Fibroblast of skin of abdomen (primary cell): ENCODE measurements at places on chromosomes 1 and 21.

DNA sequence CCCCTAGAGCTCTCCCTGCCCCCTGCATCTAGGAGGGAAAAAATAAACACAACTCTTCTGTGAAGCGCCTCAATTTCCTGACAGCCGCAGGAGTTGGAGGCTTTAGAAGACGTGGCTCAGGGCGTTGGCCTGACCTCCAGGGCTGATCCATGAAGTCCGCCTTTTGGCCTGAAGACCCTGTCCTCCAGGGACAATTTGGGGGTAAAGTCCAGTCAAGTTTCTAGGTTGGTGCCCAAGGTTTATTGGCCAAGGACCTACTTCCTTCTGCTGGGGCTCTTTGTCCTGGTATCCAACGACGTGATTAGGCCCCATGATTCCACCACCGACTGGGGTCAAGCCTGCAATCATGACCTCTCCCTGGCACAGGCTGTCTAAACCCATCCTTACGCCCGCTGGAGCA, 54.9 kb downstream of the PTPRF start:
- no peak for DNase-seq

GRCh38 chr1:54850737-54851136, 36.3 kb downstream of the DHCR24 start:
- DNase-seq, result peak; percentile 86

DNA sequence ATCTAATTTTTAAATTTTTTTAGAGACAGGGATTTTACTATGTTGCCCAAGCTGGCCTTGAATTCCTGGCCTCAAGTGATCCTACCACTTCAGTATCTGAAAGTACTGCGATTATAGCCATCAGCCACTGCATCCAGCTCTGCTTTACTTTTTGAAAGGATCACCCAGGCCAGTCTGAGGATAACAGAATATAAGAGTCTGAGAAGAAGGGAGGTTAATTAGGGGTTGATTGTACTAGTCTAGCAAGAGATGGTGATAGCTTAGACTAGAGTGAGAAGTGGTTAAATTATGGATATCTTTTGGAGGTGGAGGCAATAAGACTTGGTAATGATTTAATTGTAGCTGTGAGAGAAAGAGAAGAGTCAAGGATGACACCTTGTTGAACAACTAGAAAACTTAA, 32.2 kb downstream of the PHACTR4 start:
- DNase-seq, result no peak

DNA sequence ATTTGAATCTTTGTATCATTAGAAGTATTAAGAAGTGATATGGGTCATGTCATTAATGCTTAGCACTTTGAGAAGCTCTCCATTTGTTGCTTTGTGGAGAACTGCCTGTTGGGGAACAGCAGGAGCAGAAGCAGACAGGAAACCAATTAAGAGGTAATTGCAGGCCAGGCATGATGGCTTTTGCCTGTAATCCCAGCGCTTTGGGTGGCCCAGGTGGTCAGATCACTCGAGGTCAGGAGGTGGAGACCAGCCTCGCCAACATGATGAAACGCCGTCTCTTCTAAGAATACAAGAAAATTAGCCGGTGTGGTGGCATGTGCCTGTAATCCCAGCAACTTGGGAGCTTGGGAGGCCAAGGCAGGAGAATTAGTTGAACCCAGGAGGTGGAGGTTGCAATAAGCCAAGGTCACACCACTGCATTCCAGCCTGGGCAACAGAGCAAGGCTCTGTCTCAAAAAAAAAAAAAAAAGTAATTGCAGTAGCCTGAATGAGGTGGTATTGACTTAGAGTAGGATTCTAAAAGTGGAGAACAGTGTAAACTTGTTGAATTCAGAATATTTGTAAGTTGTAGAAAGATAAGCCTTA, 57.8 kb upstream of the FASLG start:
- no peak for DNase-seq

GRCh38 chr1:203555076-203555475, 61.1 kb downstream of the OPTC start:
- DNase-seq, result peak; percentile 53

- DNase-seq, result no peak
Observed at GRCh38 chr1:229778794-229779193, 152.7 kb downstream of the URB2 start.

DNA sequence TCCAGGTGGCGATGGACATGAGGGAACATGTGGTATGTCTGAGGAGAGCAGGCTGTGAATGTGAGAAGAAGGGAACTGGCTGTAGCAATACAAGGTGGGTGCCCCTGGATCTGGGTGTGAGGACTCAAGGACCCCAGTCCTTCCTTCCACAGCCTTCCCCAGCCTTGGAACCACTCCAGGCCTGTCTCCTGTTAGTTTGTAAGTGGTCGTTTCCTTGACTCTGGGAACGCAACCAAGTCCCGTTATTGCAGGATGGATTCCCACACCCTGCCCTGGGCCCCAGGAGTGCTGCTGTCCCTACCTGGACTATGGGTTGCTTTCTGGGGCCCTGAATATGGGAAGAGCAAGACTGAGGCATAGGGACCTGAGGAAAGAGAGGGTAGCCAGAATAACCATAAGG, 47.2 kb upstream of the VANGL1 start:
- DNase-seq, result no peak

DNA sequence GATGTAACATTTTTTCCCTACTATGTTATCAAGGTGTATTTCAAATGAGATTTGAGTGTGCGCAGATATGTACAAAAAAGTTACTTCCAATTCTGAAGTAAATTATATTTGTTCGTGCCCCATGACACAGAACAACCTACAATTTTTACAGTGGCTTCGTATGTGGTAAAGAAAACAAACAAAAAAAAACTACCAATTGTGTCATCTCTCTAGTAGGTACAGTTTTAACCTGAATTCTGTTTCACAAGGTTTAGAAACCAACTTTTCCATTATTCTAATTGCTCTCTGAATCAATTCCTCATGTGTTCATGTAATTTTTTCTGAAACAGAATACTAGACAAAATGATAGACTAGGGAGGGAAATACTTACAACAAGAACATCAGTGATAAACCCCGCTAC, 7.4 kb downstream of the SCAF4 start:
- no peak for DNase-seq

DNA sequence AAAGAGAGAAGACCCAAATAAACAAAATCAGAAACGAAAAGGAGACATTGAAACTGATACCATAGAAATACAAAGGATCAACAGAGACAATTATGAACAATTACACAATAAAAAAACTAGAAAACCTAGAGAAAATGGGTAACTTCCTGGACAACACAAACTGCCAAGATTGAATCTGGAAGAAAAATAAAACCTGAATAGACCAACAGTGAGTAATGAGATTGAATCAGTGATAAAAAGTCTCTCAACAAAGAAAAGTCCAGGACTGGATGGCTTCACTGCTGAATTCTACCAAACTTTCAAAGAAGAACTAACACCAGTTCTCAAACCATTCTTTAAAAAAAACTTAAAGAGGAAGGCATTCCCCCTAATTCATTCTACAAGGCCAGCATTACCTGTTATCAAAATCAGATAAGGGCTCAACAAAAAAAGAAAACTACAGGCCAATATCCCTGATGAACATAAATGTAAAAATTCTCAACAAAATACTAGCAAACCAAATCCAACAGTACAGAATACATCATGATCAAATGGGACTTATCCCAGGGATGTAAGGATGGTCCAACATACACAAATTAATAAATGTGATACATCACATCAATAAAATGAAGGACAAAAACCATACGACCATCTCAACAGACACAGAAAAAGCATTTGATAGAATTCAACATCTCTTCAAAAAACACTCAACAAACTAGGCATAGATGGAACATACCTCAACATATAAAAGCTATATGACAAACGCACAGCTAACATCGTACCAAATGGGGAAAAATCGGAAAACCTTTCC, 119.9 kb downstream of the ACBD6 start:
- no peak for DNase-seq

DNA sequence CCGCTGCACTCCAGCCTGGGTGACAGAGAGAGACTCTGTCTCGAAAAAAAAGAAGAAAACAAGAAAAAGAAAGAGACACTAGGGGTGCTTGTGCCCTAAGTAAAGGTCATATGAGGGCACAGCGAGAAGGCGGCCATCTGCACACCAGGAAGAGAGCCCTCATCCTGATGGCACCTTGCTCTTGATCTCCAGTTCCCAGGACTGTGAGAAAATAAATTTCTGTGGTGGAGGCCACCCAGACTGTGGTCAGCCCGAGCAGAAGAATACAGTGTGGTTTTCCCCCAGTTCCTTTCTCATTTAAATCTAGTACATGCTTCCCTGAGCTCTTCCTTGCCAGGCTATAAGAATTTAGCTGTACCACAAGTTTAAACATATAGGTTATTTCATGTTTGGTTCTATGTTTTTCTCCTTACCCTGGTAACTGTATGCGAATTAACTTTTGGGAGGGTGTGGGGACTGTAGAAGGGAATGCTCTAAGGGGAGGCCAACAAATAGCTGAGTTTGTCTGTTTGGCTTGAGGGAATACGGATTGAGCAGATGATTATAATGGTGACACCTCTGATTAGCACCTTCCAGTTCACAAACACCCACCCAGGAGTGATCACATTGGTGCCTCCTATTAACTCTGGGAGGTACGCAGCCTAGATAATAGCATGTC, 119.6 kb upstream of the ERRFI1 start:
- DNase-seq, result no peak

GRCh38 chr21:45543371-45543709, 1.1 kb upstream of the SLC19A1 start:
- no peak for DNase-seq

DNA sequence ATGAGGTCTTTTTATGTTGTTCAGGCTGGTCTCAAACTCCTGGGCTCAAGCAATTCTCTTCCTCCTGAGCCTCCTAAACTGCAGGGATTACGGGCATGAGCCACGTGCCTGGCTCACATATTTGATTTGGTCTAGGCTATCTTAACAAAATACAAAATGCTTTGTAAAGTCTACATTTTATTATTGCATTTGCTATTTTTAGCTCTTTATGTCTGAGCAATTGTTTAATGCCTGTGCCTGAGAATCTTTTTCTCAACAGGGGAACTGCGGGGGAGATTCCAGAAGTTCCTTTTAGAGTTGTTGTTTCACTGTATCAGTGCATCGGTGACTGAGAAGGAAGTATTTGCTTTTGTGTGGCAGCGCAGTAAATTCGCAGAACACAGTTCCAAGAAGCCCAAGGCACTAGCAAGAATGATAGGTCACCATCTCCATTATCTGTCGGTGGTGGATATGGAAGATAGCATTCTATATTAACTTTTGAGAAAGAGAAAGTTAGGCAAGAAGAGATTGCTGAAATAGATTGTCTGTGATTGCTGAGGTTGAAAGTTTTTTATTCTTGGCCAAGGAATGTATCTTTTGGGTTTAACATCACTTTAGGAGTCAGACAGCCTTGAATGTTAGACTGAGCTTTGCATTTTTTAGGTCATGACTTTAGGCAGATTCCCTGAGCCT, 167.3 kb downstream of the PDE4B start:
- DNase-seq, result peak; percentile 6

DNA sequence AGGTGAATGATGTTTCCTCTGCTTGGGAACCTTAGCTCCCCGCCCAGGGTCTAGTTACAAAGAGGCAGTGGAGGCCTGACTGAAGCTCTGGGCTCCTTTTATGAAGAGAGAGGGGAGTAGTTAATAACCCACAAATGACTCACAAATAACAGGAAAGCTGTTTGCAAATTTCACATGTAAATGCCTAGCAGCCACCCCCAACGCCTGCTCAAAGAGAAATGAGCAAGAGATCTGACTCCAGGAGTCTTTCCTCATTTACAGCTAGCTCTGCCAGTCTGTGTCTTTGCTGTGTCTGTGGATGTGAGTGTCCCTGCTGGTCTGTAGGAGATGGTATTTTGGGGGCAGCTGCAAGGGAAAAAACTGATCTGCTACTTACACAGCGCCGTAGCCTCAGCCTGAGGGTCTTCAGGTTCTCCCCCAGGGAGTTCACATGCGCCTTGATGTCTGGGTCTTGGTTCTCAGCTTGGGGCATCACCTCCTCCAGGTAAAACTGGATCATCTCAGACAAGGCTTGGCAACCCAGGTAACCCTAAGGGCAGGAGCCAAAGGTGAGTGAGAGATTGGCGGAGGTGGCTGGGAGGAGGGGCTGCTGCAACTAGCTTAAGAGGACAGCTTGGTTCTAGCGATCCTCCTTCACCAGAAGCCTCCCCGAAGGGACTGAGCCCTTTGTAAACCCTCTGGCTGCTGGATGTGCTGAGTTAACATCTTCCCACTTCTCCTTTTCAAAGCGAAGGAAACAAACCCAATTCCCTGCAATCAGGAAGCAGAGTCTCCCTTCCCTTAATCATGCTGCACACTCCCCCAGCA, at the start of gene IL19:
TSS of gene IL19 (plus strand) at position 243 of the 807 bp plus-strand sequence. CDS start 65,890 bp downstream, outside the sequence.
- DNase-seq, result peak; percentile 67

DNA sequence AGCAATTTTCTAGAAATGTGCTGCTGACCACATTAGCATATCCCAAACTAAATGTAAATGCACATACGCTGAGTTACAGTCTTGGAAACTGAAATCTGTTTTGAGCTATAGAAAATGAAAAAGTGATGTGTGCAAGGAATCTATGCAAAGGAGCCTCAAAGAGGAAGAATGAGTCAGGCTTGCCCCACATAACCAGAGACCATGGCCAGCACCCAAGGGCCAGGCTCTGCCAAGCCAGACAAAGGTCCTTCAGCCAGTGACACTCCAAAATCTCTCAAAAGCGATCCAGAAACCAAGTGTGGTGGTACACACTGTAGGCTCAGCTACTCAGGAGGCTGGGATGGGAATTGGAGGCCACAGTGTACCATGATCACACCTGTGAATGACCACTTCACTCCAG, 195.2 kb downstream of the TOMM20 start:
- peak; percentile 78 for DNase-seq
